ENCODE measurements at places on chromosomes 5 and 9. TPM values are rescaled to one million over a fixed set of nuclear protein-coding genes. Genes with fewer than 3 reads are reported as not detected.

The TMEM252 gene
- total RNA-seq = not detected

The GARIN3 gene
- total RNA-seq = not detected

The PROB1 gene
- total RNA-seq = 6.5 TPM

The SLC6A18 gene
- total RNA-seq = not detected

The C9orf153 gene
- total RNA-seq = 0.18 TPM

The BNC2 gene
- 0.40 TPM for total RNA-seq

The MELK gene
- total RNA-seq = 36.6 TPM

The PCDHA8 gene
- not detected for total RNA-seq

The FAM163B gene
- total RNA-seq = not detected

The SGTB gene
- total RNA-seq = 8.3 TPM

The PCDHA12 gene
- total RNA-seq = not detected

The SLC36A3 gene
- not detected for total RNA-seq

The DNM1 gene
- 0.21 TPM for total RNA-seq

The FBP2 gene
- not detected for total RNA-seq

The WDR38 gene
- total RNA-seq = not detected

DNA sequence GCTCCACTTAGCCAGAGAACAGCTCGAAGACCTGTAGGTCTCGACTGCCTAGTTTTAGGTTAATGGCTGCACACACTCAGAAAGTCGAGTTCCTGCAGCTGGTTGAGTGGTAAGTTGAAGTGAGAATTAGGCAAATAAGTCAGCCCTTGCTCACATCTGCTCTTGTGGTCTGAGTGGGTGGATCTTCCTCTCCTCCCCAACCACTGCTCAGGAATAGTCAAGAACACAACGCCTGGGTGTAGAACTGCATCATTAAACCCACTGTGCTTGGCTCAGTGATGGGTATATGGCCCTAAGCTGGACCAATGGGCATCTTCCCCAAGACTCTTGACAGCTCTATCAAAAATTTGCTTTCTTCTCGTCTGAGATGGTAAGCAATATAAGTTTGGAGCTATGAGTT is 20.9 kb upstream of the ADAM19 start:
- peak; percentile 96 for DNase-seq

DNA sequence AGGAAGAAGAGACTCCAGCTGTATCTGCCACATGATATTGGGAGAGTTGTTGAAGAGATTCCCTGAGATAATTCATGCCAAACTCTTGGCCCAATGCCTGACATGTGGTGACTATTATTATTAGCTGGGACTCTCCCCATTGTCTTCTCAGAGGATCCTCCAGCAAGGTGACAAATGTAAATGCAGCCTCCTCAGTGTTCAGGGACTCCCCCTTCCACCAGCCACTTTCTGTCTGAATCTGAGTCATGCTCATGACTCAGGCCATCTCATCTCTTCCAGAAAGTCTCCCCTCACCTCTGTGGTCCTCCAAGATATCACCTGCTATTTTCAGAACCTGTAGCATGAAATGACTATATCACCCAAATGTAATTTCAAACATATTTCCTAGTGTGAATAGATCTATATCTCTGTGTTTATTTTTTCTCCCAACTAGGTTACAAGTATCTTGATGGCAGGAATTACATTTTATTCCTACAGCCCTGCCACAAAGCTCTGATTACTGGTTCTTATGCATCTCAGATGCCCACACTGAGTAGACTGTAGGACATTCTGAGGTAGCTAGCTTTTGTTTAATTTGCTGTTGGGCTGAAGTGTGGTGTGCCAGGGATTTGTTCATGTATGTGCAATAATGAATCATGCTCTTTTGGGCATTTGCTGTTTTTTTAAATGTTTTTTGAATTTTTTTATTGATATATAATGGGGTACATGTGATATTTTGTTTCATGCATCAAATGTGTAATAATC is 126.6 kb upstream of the IL12B start:
- DNase-seq = peak; percentile 96

DNA sequence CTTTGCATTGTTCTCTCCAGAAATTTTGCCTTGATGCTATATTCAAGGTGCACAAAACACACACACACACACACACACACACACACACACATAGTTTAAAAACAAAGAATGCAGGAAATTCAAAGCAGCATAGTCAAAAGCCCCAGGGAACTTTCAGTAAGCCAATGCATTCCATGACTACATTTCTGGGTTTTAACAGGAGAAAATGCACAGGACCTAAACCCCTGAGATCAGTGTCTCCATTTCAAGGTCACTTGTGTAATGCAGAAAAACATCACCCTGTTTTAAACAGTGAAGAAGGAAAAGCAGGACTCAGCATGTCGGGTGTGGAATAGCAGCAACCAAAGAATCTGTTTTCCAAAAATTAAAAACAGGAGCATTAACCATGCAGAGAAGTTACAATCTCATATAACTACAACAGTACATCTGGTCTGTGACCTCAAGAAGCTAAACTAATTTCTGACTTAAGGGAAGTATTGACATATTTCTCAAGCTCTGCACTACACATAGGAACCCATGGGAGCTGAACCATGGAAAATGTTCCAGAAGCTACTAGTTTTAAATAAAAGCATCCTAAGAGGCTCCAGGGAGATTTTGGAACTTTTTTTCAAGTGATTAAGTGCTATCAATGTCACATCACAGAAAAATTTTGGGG is 296.7 kb downstream of the HINT1 start:
- DNase-seq = no peak

- no peak for DNase-seq
Observed at GRCh38 chr5:52864371-52864770, 76.7 kb downstream of the ITGA1 start.

- DNase-seq = no peak
Observed at GRCh38 chr5:109485030-109485429, 75.3 kb upstream of the PJA2 start.

- DNase-seq = no peak
Observed at GRCh38 chr9:70480405-70480980, 66.0 kb upstream of the KLF9 start.

DNA sequence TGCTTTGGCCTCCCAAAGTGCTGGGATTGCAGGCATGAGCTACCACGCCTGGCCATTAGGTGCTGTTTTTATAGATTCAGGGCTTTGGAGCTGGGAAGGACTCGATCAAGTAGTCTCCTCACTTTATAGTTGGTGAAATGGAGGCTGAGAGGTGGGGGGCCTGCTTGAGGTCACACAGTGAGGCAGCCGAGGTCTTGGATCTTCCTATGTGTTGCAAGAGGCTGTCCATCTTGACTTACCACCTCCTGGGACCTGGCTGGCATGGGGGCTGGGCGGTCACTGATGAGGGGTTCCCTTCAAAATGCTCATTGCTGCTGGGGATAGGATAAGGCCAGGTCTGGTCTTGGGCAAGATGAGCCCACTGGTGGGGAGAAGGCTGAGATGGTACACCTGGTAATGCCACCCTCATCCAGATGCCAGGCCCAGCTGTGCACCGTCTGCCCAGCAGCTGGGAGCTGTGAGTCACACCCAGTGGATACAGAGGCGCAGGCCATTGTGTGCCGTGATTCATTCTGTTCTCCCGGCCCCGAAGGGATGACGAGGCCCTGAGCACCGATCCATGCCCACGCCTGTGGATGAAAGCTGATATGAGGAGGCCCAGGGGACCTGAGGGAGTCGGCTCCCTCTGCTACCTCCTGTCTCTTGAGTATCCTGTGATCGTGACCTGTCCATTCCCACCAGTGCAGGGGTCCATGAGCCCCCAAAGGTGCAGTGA is 10.5 kb upstream of the NDST1 start:
- DNase-seq = no peak

- no peak for DNase-seq
Observed at GRCh38 chr9:111605041-111605559, 5.7 kb upstream of the PTGR1 start.

DNA sequence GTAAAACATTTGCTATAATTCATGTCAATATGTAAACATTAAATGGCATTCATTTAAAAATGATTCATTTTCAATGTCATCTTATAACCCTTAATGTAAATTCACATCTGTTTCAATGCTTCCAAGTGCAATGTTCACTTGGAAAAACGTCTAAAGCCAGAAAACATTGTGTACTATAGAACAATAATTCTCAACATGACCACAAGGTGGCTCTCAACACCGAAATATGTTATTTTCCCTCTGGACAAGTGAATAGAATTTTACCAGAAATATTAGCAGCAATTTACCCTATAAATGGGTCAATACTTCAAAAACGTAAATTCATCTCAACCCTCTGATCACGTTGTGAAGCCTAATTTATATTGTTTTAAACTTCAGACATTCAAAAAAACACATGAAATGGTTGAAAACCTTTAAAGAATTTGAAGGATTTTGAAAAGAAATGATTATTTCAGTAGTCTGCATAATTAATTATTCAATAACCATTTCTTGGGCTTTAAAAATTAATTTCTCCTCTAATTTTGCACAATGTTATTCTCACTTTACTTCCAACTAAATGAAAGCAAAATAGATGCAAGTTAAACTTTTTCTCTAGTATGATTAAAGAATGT is 11.0 kb downstream of the CDH10 start:
- DNase-seq = no peak

GRCh38 chr5:77645158-77645994 is 6.9 kb upstream of the OTP start:
- DNase-seq = no peak

DNA sequence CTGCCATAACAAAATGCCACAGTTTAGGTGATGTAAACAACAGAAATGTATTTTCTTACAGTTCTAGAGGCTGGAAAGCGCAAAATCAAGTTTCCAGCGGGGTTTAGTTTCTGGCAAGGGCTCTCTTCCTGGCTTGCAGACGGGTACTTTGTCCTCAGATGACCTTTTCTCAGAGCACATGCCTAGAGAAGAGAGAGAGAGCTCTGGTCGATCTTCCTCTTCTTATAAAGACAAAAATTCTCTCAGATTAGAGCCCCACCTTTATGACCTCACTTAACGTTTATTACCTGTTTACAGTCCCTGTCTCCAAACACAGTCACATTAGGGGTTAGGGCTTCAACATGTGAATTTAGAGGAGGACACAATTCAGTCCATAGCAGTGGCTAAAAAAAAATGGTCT is 119.7 kb downstream of the CETN3 start:
- DNase-seq = no peak

DNA sequence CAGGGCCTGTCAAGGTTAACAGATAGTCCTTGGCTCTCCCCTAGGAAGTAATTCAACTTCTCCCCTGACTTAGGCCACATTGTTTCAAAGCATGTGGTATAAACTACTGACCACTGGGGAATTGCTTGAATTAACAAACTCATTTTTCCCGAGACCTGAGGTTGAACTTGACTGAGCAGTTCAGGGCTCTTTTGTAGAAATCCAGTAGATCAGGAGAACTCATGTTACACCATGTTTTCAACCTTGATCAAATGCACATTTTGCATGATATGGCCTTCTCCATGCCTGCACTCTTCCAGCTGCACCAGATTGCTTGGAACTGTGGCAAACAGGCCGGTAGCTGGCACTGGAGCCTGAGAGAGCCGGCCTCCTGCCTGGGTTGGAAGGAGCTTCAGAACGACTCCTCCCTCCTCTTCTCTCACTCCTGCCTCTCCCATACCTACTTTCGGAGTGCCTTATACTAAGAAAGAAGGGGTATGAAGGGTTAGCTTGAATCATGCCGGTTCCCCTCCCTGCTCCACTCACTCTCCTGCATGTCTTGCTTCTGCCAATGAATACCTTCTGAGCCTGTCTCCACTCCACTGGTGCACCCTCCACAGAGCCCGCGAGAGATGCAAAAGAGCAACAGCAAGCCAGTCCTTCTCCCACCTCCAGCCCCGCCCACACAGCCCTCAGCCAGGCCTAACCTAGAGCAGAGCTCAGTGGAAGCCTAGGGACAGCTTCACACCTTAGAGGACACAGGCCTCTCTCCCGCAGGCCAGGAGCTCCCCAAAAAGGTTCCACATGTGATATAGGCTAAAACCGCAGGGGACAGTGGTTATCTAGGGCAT is 159.4 kb downstream of the MACROH2A1 start:
- no peak for DNase-seq

DNA sequence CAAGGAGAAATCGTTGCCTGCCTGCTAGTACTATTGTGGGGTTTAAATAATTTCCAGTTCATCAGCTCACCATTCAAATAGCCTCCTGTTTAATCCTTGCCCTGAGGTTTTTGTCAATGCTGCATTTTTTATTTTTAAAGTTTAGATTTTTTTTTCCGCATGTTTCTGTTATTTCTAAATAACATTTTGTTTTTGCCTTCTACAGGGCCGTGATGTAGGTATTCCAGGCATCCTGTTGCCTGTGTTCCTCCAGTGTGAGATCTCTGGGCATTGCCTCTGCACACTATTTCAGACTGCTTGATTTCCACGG is 124.3 kb downstream of the HSD17B3 start:
- no peak for DNase-seq

DNA sequence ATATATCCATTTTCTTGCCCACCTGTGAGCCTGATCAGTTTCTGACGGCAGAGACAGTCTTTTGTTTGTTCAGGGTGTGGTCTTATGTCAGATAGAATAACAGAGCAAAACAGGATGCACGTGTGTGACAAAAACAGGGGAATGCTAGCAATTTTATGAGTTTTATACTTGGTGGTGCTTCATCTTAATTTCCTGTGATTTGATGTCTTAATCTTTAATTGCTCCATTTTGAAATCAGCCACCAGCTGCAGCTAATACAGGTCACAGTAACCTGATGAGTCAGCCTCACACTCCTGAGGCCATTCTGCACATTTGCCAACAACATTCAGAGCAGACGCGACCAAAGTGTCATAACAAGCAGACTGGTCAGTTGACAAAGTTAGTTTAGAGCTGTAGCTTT is 42.3 kb upstream of the JMY start:
- no peak for DNase-seq

DNA sequence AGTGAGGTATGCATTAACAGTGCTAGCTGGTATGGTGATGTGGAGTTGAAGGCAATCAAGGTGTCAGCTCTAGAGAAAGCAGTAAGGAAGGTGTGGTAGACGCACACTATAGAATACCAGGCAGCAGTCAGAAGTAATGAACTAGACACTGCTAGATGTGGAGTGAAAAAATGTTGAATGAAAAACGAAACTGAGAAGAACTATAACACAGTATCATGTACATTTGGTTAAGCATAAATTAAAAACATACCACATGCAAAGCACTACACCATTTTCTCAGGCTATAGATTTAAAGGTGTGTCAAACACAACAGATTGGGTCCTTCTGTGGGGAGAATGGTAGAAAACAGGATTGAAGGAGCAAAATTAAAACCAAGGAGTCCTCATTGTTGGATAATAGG is 15.4 kb downstream of the ZNF622 start:
- DNase-seq = no peak

GRCh38 chr5:96001262-96001661 is 39.6 kb upstream of the ELL2 start:
- DNase-seq = no peak

GRCh38 chr9:122333169-122333808 is 37.5 kb upstream of the PTGS1 start:
- DNase-seq = no peak

DNA sequence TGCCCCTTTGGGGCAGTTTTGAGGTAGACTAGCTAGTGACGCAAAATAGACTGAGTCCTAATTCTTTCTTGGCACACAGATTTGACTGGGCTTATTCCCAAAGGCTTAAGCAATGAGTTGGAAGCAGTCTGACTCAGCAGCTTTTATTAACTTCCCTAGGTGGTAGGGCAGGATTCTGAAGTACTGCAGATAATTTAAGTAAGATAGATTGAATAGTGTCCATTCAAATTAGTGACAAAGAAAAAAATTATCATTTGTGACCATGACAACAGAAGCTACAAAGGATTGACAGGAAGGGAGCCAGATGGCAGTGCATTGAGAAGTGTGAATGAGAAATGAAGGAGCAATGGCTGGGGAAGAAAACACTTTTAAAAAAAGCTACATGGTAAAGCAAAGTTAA is 649.4 kb downstream of the CDH9 start:
- no peak for DNase-seq

- no peak for DNase-seq
Observed at GRCh38 chr9:76592974-76593347, 134.0 kb downstream of the GCNT1 start.
